ENCODE measurements at places on chromosomes 5 and 9.

DNA sequence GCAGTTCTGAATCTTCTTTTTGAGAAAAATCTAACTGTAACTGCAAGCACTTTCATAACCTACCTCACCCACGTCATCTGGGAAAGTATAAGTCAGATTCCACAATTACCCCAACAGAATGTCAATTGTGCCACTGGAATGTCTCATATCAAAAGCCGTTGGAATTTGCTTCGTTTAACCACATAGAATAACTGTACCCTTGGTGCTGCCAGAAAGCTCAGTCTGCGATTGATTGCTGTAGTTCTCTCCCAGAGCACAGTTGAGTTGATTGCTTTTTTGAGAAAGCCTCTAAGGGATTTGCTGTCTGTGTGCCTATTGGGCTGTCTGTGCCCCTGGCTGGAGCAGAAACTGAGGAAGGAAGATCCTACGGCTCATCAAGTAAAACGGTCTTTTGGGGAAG is 583.6 kb downstream of the TMEM38B start:
- DNase-seq, result no peak

- DNase-seq, result no peak
Measured at GRCh38 chr9:520302-520701, 305.6 kb downstream of the DOCK8 start.

DNA sequence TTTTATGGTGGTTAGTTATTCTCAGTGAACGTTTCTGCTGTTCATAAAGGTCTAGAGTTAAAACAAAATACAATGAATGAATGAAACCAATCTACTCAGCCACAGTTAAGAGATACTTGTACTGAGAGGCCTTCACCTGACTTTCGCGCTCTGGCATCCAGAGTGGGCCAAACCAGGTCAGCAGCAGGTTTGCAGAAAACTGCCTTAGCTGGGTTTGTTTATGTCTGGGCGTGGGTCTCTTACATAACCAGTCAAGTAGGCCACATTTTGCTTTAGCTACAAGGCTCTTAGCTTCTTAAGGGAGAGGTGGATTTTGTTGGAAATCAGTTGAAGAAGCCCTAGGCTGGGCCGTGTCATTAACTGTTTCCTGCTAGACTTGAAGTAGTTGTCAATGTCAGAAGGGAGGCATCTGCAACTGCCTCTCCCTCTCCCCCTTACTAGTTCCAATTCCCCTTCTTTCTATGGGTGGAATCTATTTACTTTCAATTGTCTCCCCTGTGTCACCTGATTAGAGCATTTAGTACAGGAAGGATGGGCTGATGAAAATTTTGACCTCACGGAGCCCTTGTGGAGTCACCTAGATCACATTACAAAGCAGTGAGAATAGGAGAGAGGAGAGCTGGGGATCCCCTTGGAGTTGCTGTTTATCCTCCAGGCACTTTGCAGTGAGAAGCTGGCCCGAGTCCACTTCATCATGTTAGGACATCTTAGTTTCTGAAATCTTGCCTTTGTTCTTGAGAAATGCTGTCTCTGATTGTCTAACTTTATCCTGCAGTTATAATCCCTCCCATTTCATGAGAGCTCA is 200.5 kb downstream of the ARHGEF28 start:
- peak; percentile 74 for DNase-seq

GRCh38 chr5:127851964-127852363 is 148.8 kb downstream of the CCDC192 start:
- no peak for DNase-seq

GRCh38 chr5:141753143-141753970 is 71.3 kb upstream of the ARAP3 start:
- DNase-seq, result no peak

- DNase-seq, result no peak
Measured at GRCh38 chr5:72369301-72369700, 49.1 kb downstream of the PTCD2 start.

DNA sequence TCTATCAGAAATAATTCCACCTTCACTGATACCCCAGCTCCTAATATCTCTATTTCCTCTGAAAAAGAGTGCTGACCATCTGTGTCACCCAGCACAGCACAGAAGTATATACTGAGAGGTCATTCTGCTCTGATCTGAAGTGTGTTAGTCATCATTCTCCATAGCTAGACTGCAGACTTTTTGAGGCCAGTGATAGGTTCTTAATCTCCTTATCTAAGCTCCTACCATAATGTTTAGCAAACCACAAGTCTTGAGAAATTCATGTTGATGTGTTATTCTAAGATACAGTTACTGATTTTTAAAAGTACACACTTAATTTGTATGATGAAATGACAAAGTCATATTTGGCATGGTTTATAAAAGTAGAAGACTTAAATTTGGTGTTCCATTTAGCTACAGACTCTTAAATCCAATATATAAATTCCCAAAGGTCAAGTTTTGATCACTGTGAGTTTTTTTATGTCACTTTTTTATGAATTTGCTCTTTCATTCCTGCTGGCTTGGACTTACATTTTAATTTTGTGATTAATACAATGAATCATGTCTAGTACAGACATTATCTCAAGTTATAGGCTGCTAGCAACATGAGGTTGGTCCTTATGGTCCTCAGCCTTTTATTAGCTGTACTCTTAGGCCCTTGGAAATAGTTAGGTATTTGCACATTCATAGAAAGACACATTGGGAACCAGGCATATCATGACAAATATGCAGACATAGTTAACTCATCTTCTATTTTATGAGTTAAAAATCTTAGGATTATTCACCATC is 380.8 kb downstream of the EBF1 start:
- DNase-seq, result no peak

DNA sequence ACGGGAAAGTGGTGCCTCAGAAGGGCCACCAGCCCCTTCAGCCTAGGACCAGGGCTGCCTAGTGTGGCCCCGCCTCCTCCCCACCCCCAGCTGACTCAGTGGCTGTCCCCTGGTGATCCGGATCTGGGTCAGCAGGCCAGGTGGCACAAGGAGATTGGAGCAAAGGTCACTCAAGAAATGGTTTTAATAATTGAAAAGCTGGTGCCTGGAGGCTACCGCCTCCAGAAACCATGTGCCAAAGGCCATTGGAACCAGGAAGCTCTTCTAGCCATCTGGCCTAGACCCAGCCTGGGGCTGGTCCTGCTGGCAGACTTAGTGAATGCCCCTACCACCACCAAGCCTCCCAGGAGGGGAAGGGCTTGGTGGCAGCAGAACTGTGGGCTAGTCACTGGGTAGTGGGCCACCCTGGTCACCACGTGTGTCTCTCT is 1.5 kb downstream of the ST6GALNAC4 start:
- DNase-seq, result no peak

- DNase-seq, result no peak
Measured at GRCh38 chr9:99591770-99592169, 229.9 kb upstream of the NR4A3 start.

DNA sequence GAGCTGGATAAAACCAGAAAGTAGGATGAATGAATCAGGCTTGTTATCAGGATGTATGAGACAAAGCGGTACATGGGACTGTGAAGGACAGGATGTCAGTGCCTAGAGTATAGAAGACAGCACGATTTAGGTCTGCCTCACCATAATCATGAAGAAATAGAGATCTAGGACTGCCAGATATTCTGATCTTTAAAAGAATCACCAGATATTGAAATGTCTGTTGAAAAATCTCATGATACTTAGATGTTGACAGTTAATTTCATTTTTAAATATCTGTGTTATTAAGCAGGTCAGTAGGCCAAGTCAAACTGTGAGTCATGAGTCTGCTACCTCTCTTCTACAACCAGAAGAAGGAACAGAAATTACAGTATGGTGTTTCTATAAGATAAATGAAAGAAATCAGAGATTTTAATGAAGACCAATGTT is 65.0 kb downstream of the ST8SIA4 start:
- DNase-seq, result no peak

DNA sequence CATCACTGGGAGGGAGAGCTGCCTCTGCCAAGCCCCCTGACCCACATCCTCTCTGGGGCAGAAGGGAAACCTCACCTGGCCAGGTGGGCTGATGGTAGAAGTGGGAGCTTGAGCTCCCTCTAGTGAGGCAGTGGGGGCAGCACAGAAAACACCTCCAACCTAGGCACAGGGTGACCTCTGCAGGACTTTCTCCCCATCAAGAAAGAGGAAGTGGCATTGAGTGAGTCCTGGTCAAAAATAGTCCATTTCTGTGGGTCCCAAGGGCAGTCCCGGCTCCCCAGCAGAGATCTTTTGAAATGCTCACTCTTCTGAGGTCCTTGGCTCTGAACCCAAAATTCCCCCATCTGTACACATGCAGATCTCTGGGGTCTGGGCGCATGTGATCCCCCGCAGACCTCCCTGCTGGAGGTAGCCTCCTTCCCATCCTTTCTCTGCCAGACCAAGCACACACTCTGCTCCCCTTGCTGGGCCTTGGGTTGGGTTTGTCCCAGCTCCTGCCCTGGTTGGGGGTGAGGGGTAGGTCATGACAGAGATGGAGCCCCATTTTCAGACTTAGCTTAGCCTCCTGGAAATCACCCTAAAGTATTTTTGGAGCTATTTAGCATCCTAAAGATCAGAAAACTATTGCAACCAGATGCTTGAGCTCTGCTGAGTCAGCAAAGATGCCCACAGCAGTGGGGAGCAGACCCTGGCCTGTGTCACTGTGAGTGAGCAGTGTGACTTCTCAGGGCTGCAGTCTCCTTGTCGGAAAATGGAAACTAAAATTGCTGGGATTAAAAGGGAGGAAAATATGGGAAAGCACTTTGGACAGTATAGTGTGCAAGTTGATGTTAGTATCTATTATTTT is 41.6 kb upstream of the LCP2 start:
- DNase-seq, result no peak

DNA sequence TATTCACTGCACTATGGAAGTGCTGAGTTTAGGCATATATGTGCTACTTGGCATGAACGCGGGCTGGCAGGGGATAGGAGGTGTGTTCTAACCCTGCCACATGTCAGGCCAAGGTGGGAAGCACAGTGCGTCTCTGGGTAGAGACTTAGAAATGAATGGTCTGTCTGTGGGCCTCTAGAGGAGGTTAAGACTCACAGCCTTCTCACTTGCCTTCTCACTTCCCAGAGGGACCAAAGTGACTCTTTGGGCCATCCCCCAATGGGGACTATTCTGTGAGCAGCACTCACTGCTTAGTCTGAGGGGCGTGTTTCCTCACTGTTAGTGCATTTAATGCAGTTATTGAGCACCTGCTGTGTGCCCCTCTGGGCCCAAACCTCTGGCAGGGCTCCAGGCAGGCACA is 2.4 kb upstream of the PITX1 start:
- no peak for DNase-seq

- DNase-seq, result no peak
Measured at GRCh38 chr5:96742538-96742937, 65.2 kb downstream of the ERAP1 start.
